ENCODE measurements at places on chromosomes 11 and 22.

GRCh38 chr22:28841111-28841510 lies 40.7 kb upstream of the XBP1 start:
- no peak for DNase-seq

DNA sequence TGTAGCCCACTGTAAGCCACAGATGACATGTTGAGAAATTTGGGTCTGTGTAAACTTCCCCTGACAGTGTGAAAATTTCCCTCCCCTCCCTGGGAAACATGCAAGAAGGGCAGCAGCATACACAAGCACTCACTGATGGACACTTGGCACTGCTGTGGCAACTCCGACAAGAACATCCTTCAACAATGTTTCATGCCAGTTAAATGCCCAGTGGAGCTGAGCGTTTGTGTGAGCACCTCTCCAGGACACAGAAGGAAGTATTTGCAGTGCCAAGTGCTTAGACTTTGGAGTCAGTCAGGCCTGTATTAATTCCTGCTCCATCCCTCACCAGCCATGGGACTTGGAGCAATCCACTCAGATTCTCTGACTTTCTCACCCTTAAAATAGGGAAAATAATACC lies 17.7 kb downstream of the C11orf87 start:
- no peak for DNase-seq

DNA sequence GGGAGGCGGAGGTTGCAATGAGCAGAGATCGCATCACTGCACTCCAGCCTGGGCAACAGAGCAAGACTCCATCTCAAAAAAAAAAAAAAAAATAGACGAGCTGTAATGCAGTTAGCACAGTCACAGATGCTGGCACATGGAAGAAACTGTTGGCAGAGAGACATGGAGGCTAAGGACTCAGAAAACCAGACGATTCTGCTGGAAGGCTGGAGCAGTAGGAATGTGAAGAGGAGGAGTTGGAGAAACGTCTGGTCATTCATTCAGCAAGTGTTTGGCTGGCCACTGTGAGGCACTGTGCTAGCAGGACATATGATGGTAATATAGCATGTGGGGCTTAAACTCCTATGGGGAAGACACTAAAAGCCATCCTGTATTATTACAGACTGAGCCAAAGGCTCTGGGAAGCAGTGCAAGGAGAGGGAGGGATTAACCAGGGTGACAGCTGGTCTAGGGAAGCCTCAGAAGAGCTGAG lies 5.0 kb downstream of the UQCR10 start:
- DNase-seq, result no peak

GRCh38 chr11:19392847-19393518 lies 152.2 kb upstream of the E2F8 start:
- no peak for DNase-seq

- DNase-seq, result no peak
These were observed 496 bp downstream of the SYT7 start for GRCh38 chr11:61580271-61580888.

GRCh38 chr11:61756147-61756451 lies 3.7 kb downstream of the MYRF start:
- no peak for DNase-seq

All from bone marrow (tissue), 2 donors.